ENCODE measurements at places on chromosomes 3 and 15. TPM values are rescaled to one million over a fixed set of nuclear protein-coding genes. Genes with fewer than 3 reads are reported as not detected.

The ZNF660 gene
- total RNA-seq: 2.3 TPM

The GJD2 gene
- total RNA-seq: not detected

The C2CD4B gene
- 1.2 TPM for total RNA-seq

The TERC gene
- total RNA-seq: 246 TPM

The SLC6A11 gene
- total RNA-seq: 0.04 TPM

The LRRC58 gene
- total RNA-seq: 31.9 TPM

The CCR5 gene
- total RNA-seq: not detected

The DHFR2 gene
- total RNA-seq: 2.1 TPM

The RASSF1 gene
- total RNA-seq: 16.6 TPM

The CAPN3 gene
- 3.7 TPM for total RNA-seq

The GOLGA8J gene
- total RNA-seq: not detected

The SAMD7 gene
- not detected for total RNA-seq

The LRRC2 gene
- total RNA-seq: 0.29 TPM

The ADAMTSL3 gene
- total RNA-seq: 0.67 TPM

All from kidney epithelial cell (primary cell).